ENCODE measurements at places on chromosomes 5 and 9.

DNA sequence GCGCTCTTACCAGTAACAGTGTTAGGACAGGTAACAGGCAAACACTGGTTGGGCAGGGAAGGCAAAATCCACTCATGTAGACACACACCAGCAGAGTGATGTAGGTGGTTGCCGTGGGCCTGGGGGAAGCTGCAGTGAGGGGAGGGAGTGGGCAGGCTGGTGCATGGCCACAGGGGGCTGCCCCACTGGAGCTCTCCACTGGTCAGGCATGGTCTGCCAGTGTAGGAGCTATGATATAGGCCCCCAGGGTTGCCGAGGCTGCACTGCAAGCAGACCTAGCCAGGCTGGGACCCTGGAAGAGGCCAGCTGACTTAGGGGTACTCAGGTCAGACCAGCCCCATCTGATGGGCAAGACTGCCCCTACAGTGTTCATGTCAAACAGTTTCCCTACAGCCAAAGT lies 154.6 kb downstream of the GDNF start:
- DNase-seq = no peak

DNA sequence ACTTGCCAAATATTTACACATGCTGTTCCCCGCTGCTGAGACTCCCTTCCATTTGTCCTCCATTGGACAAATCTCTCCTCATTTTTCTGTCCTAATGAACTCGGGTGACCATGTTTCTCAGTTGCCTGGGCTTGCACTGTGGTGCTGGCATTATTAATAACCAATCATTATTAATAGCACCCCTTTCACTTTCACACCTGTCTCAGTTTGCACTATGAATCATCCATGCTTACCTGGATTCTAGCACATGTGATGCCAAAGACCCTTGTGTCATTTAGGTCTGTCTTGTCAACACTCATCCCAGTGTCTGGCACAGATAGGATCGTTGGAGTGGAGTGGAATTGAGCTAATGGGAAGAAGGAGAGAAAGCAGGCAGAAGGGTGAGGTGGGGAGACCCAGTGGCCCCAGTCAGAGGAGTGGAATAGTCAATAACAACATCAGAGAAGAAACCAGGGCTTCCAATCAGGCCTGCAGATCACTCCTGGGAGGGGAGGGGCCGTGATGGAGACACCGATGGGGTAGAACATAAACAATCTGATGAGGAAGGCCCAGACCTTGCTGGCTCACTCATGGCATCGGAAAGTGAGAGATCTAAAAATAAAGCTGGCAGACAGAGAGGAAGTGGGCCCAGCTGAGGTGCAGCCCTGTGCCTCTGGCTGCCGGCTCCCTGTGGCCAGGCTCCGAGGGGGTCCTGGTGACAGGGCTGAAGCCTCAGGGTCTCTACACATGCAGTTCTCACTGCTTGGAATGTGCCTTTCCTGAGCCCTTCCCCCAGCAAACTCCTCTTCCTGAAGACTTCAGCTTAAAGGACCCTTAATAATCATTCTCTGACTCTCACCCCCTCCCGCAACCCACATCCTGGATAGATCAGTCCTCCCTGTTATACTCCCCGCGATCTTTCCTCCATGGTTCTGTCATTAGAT lies 33.5 kb upstream of the CRB2 start:
- peak; percentile 20 for DNase-seq

DNA sequence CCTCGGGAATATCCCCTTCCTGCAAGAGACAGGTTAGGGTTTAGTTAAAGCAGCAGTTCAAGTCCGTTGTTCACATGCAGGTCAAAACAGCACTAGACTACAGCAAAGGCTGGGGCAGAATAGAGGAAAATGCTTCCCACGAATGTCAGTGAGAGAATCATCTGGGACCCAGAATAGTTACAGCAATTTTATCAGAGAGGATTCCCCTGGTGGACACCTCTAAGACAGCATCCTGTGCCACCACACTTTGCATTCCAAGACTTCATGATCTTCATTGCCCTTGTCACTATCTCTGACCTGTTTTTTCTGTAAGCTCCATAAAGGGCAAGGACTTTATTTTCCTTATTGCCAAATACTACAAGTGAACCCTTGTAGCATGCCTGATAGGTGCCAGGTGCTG lies 12.9 kb downstream of the GRXCR2 start:
- DNase-seq = no peak

DNA sequence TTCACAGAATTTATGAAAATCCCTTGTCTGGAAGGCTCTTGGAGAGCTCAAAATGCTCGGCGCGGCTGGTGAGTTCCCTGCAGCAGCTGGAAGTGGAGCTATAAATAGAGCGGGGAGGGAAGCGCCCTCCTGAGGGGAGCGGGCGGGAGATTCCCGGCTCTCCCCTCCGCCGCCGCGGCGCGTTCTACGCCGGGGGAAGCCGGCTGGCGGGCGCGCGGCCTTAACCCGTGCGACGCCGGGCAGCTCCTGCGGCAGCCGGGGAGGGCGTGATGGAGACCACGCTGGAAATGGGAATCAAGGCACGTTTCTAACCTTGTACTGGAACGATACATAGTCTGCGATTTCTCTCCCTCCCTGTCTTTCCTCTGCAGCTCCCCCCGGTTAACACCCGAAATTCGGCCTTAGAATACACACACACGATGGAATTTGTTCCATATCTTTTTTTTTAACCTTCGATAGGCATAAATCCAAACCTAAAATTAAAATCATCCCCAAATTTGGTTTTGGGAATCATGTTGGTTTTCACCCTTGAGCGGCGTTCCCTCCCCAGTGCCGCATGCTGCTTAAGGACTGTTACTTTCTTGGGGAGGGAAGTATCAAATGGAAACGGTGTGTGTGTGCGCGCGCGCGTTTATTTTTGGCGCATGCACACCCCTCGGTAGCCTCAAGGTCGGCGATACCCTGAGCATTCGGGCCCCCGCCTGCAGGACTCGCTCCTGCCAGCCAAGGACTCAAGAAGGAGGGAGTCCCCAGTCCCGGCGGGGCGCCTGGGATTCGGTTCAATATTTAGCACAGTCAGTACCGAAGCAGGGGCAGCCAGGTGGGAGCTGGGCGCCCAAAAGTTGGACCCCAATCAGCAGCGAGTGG lies 306.3 kb upstream of the KCNN2 start:
- DNase-seq = no peak

DNA sequence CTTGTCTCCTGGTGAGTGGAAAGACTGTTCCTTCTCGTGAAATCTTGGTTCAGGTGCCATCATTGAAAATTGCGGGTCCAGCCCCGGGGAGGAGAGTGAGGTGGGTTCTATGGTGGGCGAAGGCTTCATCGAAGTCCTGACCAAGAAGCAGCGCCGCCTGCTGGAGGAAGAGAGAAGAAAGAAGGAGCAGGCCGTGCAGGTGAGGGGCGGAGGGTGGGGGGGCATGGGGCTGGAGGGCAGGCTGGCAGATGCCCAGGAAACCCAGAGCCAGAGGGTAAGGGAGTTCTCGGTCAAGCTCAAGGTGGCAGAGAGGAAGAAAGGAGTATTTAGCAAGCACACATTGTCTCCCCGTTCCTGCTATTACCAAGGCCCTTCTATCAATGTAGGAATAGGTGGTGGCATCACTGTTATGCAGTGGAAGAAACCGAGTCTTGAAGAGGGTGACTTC lies 24.3 kb upstream of the POMT1 start:
- peak; percentile 34 for DNase-seq

- DNase-seq = no peak
Observed at GRCh38 chr5:145931718-145932117, 4.7 kb upstream of the SH3RF2 start.

DNA sequence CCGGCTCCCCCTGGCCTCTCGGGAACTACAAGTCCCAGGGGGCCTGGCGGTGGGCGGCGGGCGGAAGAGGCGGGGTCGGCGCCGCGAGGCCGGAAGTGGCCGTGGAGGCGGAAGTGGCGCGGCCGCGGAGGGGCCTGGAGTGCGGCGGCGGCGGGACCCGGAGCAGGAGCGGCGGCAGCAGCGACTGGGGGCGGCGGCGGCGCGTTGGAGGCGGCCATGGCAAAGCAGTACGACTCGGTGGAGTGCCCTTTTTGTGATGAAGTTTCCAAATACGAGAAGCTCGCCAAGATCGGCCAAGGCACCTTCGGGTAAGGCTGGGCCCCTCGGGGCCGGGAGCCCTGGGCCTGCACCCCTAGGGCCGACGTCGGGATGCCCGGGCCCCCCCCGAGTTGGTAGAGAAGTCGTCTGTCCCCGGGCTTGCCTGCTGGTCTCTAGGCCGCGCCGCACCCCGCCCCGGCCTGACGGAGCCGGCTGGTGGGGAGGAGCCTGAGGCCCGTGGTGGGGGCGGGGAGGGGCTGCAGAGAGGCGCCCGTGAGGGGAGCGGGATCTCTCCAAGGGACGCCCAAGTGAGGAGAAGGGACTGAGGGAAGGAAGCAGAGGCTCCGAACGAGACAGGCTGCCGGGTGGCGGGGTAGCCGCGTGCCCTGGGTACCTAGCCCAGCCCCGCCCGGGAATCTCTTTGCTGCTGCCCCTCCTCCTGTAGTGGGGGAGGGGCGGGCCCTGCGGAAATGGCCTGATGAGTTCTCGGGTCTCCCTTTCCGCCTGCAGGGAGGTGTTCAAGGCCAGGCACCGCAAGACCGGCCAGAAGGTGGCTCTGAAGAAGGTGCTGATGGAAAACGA lies at the start of gene CDK9:
Gene CDK9, plus strand, starts transcription at position 102 of the 840 bp plus-strand sequence. Its CDS starts 115 bp downstream, at position 217.
- DNase-seq = peak; percentile 90

DNA sequence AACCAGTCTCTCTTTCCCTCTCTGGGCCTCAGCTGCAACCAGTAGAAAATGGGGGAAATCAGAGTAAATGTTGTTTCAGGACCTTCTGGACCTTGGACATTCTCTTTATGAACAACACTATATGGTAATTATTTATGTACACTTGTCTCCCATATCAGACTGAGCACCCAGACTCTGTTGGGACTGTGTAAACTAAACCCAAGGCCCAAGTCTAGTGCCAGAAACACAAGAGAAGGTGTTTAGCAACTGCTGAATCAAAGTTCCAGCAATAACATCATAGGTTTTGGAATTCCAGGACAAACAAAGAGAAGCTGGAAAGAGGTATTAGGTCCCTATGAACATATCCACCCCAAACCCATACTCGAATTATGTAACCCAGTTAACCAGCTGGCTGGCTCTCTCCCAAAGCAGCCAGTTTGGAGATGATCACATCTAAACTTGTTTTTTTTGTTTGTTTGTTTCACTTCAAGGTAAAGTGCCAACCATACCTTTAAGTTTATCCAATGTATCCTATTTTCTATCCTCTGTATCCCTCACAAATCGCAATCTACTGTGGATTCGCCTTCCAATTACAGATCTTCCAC lies 1.9 kb upstream of the RNF38 start:
- no peak for DNase-seq

- DNase-seq = no peak
Observed at GRCh38 chr9:133361507-133362092, 5.2 kb downstream of the SURF2 start.

DNA sequence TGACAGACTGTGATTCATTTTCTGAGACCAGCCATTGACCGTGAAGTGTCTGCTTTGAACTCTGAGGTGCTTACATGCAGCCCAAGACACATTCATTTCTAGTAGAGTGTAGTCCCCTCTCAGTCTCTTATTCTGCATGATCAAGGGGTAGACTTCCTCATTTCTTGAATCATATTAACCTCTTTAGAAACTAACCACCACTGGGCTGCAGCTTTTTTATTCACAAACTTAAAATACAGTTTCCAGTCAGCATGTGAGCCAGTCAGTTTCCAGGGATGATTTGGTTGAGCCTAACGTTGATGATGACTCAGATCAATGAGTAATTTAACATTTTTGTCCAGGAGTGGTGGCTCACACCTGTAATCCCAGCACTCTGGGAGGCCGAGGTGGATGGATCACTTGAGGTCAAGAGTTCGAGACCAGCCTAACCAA lies 59.2 kb downstream of the OTULIN start:
- no peak for DNase-seq

DNA sequence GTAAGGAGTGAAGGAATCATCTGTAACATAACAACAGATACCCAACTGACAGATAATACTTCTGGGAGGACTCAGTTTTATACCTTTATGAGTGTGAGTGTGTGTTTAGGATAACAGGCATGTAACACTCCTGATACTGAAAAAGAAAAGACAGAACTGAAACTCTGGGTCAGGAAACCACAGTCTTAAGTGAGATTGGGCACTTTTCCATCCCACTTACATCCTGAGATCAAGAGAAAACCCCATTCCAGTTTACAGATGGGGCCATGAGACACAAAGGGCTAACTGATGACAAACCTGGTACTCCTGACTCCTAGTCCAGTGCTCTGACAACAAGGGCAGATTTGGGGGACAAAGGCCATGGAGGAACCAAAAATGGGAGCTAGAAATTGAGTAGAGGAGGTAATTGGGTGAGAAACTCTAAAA lies 18.0 kb downstream of the IL5 start:
- DNase-seq = no peak

GRCh38 chr5:1330847-1331831 lies 13.8 kb downstream of the CLPTM1L start:
- DNase-seq = no peak

- DNase-seq = no peak
Observed at GRCh38 chr9:127927988-127928675, 2.4 kb downstream of the PIP5KL1 start.

DNA sequence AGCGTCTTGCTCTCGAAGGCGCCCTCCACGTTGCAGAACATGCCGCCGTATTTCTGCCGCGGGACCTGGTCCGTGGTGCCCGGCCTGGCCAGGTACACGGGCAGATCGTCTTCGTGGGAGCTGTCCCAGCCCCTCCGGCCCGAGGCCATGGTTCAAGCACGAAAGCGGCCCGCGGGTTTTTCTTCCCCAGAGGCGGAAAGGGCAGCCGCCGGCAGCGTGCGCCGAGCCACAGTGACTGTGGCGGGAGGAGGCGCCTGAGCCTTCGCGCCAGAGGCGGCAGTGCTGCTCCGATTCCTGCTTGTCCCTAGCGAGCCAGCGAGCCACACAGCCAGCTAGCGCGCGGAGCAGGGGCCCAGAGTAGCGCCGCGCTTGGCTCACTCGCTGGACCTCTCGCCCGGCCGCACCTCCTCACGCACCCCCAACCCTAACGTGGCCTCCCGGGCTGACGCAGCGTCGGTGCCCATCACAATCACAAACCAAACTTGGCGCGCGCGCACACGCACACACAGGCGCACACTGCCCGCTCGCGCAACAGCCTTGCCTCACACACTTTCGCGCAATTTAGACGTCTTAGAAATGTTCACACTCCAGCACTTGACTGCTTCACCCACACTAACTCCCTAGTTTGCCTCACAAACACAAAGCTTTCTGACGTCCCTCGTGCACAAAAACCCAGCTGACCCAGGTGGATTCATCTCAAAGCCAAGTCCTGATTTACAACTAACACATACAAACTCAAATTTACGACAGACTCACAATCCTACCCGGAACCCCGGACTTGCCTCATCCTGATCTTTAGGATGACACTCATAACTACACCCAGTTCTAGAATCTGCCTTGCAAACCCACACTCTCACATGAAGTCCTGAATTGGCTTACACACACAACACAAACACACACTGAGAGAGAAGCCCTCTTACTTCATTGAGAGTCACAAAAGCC lies at the start of gene DPYSL3:
Gene DPYSL3, minus strand, starts transcription at position 359 of the 942 bp plus-strand sequence. Its CDS starts 210 bp downstream, at position 149.
- DNase-seq = no peak

- peak; percentile 92 for DNase-seq
Observed at GRCh38 chr9:136799854-136800657, 3.9 kb downstream of the CCDC183 start.
